ENCODE measurements at places on chromosomes 3 and 15.

- no peak for DNase-seq
Measured at GRCh38 chr3:21920421-21920861, 169.4 kb upstream of the ZNF385D start.

DNA sequence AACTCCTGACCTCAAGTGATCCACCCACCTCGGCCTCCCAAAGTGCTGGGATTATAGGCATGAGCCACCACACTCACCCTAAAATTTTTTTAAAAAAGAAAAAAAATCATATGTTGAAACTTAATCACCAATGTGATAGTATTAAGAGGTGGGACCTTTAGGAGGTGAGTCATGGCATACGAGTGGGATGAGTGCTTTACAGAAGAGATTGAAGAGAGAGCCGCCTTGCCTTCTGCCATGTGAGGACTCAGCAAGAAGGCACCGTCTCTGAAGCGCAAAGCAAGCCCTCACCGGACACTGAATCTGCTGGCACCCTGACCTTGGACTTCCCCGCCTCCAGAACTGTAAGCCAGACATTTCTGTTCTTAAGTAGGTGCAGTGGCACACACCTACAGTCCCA lies 5.5 kb downstream of the ARPIN start:
- DNase-seq: no peak

DNA sequence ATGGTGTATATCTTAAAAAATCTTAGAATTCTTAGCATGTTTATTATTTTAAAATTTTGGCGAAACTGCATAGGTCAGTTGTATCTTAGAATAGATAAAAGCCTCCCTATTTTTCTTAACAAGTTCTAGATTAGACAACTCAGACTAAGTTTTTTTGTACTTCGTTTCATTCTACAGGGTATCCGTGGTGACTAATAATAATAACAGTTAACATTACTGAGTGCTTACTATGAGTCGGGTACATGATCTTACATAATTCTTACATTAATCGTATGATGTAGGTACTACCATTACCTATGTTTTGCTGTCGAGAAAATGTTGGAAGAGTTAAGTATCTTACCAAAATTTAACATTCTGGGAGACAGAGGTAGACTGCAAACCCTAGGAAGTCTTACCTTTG lies 60.7 kb downstream of the UBE2E2 start:
- no peak for DNase-seq

DNA sequence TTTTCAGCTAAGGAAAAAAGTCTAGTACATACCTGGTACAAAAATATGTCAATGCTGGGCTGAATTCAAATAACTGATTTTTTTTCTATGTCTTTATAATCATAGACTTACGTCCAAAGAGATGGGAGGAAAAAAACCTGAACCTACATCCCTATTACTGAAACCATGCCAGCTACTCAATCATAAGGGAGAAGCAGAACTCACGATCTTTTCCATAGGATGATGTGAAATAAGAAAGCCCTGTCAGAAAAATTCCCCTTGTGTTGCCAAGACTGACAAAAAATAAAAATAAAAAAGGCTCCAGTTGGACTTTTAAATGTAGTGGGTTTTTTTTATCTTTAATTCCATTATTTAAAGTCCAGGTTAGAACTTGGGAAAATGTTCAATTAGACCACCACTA lies 3.3 kb downstream of the MSL2 start:
- no peak for DNase-seq

GRCh38 chr3:47008234-47008796 lies 28.8 kb downstream of the NBEAL2 start:
- no peak for DNase-seq

GRCh38 chr15:43775411-43775965 lies 1.3 kb downstream of the ELL3 start:
- no peak for DNase-seq

- no peak for DNase-seq
Measured at GRCh38 chr3:113719294-113719693, 22.9 kb upstream of the USF3 start.

- DNase-seq: no peak
Measured at GRCh38 chr15:48580736-48581135, 64.8 kb downstream of the FBN1 start.

- DNase-seq: no peak
Measured at GRCh38 chr15:76151599-76151974, 91.8 kb downstream of the TMEM266 start.

DNA sequence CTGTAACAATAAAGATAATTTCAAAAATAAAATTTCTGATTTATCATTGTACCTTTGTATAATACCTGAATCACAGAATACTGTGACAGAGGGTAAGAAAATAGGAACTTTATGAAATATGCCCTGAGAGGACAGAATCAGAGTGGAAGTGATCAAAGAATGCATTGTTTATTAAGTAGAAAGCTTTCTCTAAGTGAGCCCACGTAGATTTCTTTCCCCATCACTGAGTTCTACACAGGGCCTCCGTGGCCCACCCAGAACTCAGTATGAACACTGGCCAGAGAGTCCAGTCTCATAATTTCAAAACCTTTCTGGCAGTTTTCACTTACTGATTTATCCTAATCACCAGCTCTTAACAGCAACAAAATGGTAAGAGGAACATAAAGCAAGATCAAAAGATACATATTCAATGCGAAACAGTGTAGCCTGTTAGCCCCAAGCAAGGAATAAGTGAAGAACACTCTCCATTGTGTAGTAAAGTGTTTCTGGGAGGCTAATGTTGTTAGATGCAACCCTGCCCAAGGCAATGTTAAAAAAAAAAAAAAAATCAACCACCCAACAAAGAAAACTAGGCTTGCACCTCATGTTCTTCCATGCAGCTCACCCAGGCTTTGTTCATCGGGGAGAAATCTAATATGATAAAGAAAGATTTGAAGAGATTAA lies 341.3 kb downstream of the LSAMP start:
- DNase-seq: no peak

DNA sequence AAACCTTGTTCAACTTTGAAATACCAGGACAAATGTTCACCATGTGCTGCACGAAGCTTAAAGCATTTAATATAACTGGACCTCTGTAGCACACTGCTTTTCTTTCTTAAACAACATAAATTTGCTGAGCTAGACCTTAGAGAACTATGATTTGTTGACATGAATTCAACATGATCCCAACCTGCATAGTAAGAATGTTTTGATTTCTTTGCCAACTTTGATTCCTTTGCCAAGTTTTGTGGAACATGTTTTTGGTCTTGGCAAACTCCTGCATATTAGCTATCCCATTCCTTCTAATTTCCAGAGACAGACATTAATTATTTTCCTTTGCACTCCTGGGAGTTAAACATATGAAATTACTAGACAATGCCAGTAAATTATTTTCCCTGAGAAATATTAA lies 197.2 kb upstream of the RBMS3 start:
- no peak for DNase-seq

DNA sequence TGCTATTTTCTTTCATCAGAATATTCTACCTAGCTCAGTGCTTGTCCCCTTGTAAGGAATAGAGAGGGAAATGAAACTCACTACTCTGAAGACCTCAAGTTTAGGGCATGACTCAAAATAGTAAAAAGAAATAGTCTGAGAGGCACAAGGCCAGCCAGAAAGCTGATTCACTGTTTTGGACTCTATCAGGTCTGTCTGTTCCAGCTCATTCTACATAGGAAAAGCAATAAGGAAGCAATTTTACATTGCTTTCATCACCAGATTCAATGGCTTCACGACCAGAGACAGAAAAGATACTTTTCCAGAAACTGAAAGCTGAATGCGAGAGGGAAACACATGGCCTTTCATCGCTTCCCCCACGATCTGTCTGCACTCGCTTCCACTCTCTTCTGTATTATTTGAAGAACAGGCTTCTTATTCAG lies 276.0 kb downstream of the GBE1 start:
- no peak for DNase-seq

GRCh38 chr15:40358471-40359353 lies 693 bp downstream of the DISP2 start:
- DNase-seq: no peak

- DNase-seq: peak; percentile 30
Measured at GRCh38 chr3:72347819-72348319, 500.4 kb downstream of the SHQ1 start.

DNA sequence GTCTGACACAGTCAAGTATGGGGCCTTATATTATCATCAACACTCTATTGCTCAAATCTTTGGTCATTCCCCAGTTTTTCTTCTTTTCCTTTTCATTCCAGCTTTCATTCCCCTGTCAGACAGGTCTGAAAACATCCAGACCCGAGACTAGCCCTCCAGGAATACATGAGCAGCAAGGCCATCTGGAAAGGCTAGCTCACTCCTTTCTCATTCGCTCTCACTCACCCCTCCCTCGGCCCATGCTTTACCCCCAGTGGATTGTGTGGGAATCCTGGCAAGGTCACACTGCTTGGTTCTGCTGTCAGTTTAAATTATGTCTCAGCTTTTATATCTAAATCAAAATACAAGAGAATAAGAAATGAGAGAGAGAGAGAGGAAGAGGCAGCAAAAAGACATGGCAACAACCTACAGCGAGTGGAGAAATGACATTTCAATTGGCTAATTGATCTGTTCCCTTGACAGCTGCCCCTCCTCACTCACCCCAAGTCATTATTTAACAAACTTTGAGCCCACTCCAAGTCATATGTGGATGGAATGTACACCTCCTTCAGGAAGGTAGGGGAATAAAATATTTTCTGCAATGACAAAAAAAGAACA lies 962.2 kb downstream of the TUSC7 start:
- DNase-seq: no peak

DNA sequence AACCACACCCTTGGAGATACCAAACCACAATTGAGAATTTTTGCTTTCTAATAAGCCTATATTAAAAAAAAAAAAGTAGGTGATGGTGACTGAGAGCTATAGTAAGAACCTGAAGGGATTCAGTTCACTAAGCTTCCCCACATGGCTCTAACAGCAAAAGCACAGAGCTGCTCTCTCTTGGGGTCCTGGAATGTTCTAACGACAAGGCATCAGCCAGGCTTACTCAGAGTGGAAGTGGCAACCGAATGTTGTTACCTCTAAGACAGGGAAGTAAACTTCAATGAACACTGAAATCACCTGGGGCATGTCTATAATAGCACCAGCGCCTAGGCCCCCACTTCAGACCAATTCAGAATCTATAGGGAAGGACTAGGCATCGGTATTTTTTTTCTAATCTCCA lies 397.7 kb downstream of the MAGI1 start:
- no peak for DNase-seq

DNA sequence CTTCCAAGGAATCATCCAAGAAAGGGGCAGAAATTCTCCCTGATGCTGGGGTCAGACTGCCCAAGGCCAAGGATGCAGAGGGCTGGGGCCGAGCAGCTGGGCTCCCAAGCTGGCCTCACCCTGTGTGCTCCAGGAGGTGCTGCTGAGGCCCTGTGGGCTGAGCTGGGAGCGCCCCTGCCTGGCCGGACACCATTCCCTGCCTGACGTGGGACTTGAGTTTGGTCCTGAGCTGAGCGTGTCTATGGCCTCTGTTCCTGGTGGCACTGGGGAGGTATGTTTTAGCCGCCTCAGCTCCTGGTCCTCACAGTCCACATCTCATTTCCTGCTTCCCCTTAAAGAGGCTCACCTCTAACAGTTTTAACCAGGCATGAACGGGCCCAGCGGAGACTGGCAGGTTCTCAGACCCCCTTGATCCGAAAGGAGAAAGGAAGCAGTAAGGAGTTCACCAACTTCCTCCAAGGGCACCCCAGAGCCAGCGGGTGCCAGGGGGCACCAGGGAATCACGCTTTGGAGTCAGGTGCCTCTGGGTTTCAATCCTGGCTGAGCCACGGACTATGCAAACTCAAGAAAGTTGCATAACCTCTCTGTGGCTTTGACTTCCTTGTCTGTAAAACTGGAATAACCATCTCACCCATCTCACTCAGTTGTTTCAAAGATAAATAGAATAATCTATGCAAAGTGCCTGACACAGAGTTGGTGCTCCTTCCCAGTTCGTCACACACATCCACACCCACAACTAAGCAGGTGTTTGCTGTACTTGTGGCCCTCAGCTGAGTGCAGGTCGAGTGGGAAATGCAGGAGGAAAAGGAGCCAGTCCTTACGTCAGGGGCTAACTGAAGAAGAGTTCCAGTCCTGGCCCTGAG lies 48.6 kb downstream of the SLC12A8 start:
- no peak for DNase-seq

- DNase-seq: no peak
Measured at GRCh38 chr3:170633573-170633972, 47.7 kb upstream of the SLC7A14 start.

GRCh38 chr3:78204977-78205376 lies 1165.1 kb downstream of the ROBO2 start:
- no peak for DNase-seq

- DNase-seq: no peak
Measured at GRCh38 chr3:51146781-51147180, 238.3 kb upstream of the MANF start.

DNA sequence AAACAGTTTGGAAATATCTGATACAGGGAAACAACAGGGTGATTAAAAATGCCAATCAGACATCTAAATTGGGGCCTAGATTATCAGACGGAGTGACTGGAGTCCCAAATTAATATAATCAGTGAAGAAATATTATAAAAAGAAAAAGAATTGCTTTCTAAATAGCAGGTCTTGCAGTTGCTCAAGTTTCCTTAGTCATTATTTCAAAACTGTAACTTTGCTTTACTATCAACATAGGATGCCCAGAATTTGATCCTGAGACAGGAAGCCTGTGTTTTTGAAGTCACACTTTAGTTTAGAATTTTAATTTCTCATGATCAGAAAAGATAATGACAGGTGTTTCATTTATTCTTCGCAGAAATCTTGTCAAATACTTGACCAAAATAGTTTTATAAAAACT lies 105.9 kb downstream of the IL1RAP start:
- DNase-seq: no peak

Measured in T follicular helper cell (primary cell).